GF-D8 (cell line): ENCODE measurements at places on chromosomes 7 and 10.

DNA sequence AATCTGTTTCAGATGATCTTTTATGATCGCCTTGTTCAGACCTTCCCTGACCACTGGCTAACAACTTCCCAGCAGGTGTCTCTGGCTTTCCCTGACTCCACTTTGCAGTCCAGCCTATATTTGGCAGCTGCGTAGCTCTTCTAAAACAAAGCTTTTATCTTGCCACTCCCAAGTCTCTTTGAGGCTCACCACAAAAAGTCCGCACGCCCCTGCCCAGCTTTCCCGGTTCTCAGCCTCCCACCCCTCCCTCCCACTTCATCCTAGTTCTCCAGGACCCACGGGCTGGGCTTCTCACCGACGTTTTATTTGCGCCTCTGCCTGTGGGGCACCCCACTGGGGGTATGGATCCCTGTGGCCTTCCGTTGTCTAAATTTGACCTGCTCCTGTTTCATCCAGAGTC is 58.9 kb upstream of the USP6NL start:
- no peak for DNase-seq

DNA sequence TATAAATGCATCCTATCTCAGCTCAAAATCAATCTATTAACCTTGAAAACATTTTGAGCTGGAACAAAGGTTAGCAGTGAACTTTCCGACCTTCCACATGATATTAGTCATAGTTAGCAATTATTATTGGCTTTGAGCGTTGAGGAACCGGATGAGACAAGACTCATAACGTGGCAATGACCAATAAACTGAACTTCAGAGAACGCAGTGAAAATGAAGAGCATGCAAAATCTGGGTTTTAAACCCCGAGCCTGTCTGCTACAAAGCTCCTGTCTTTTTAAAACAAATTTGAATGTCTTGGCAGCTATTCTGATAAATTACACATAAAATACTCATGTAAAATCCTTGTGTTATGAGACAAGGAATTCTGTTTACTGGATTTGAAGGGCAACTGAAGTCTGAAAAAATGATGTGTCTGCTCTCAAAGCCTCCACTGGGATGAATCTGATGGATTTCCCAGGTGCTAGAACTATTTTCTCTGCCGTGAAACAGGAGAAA is 74.7 kb upstream of the ITGB1 start:
- DNase-seq: no peak

DNA sequence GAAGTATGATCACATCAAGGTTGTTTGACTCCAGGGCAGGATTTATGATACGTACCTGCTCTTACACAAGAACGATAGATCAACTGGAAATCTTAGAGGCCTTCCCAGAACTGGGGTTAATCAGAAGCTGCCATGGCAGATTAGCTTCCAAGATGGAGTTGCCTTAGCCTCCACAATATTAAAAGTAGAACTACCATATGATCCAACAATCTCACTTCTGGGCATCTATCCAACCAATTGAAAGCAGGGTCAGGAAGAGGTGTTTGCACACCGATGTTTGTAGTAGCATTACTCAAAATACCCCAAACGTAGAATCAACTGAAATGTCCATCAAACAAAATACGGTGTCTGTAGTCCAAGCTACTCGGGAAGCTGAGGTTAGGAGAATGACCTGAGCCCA is 6.6 kb downstream of the PILRB start:
- DNase-seq: no peak

DNA sequence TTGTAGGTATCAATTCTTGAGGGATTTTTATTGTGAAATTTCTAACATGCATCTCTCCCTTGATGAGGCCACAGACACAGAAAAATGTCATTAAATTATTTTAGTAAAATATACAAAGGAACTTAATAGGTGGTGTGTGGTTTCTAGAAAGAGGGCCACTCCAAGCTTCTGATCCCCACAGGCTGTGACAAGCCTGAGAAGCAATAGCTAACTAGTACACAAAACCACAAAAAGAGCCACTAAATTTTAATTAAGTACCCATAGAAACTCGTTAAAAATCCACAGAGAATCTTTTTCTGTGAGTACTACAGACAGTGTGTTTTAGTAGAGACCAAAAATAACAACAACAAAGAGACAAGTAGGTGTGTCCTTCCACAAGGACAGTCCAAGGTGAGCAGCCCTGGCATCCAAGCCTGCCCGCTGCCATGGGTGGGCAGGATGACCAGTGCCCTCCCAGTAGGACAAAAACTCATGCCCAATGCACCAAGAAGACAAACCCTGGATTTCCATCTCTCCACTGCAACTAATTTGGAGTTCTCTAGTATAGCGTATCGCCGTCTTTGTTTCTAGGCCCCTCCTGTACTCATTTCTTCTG is 81.0 kb downstream of the RNF216 start:
- no peak for DNase-seq

- DNase-seq: no peak
These were observed 80.0 kb downstream of the PAX2 start for GRCh38 chr10:100825325-100825875.

- no peak for DNase-seq
These were observed 27.0 kb downstream of the DCLRE1C start for GRCh38 chr10:14926722-14927416.

GRCh38 chr7:154698726-154699291 is 304.1 kb downstream of the PAXIP1 start:
- DNase-seq: no peak

DNA sequence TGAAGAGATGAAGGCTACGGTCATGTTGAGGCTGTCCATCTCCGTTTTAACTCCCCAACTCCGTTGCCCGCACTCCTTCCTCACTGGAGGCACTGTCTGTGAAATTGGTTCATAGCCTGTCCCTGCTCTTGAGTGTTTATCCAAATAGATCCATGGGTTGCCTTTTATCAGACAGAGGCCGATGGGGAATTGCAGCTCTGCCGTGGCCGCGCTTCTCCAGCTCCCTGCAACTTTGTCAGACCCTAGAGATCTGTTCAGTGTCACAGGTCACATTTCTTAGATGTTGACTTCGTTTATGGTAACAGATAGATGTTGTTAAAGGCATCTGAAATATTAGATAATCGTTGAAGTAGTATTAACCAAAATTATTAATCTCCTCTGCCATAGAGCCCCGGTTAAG is 14.7 kb downstream of the PPP2R2D start:
- DNase-seq: no peak

DNA sequence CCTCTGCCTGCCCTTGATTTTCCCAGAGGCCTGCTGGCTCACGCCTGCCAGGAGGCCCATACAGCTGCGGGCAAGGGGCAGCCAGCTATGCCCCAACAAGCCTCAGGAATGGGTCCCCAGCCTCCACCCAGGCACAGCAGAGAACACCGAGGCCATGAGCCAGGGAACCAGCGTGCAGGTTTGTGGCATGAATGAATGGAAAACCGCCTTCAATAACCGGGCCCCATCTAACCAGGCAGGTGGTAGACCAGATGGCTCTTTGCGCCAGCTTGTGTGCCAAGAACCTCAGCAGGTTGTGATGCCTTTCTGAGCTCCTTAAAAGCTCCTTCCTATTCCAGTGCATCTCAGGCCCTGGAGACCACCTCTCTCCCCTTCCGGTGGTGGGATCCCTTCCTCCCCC is 50.2 kb downstream of the ELFN1 start:
- no peak for DNase-seq

- no peak for DNase-seq
These were observed 82.8 kb downstream of the CDK6 start for GRCh38 chr7:92753614-92754013.

GRCh38 chr7:63899691-63900393 is 98.8 kb upstream of the ZNF722 start:
- peak; percentile 4 for DNase-seq

GRCh38 chr7:51279391-51280023 is 37.1 kb downstream of the COBL start:
- DNase-seq: no peak

GRCh38 chr10:25604591-25604990 is 329.4 kb upstream of the MYO3A start:
- DNase-seq: no peak

GRCh38 chr10:86108696-86109095 is 257.9 kb downstream of the GRID1 start:
- DNase-seq: no peak

- no peak for DNase-seq
These were observed 626.5 kb upstream of the GALNT17 start for GRCh38 chr7:70505468-70505867.

- no peak for DNase-seq
These were observed 83.0 kb upstream of the INSYN2A start for GRCh38 chr10:127279334-127279774.

GRCh38 chr10:13189961-13190360 is 28.6 kb downstream of the MCM10 start:
- no peak for DNase-seq

DNA sequence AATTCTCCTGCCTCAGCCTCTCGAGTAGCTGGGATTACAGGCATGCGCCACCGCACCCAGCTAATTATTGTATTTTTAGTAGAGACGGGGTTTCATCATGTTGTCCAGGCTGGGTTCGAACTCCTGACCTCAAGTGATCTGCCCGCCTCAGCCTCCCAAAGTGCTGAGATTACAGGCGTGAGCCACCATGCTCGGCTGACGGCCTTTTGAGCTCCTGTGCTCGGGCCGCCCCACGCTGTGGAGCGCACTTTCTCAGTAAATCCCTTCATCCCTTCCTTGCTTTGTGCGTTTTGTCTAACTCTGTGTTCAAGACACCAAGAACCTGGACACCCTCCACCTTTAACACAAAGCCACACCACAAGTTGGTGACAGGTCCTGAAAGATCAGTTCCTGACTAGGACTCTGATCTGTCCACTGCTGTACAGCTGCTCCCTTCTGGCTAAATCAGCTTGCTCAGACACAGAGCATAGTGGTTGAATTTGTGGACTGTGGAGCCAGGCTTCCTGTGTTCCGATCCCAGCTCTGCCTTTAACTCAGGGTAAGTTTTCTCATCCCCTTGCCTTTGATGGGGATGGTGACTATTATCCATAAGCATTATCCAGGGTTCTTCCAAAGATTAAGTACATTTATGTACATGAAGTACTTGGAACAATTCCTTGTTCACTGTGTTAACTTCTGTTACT is 20.1 kb downstream of the CHST3 start:
- no peak for DNase-seq

DNA sequence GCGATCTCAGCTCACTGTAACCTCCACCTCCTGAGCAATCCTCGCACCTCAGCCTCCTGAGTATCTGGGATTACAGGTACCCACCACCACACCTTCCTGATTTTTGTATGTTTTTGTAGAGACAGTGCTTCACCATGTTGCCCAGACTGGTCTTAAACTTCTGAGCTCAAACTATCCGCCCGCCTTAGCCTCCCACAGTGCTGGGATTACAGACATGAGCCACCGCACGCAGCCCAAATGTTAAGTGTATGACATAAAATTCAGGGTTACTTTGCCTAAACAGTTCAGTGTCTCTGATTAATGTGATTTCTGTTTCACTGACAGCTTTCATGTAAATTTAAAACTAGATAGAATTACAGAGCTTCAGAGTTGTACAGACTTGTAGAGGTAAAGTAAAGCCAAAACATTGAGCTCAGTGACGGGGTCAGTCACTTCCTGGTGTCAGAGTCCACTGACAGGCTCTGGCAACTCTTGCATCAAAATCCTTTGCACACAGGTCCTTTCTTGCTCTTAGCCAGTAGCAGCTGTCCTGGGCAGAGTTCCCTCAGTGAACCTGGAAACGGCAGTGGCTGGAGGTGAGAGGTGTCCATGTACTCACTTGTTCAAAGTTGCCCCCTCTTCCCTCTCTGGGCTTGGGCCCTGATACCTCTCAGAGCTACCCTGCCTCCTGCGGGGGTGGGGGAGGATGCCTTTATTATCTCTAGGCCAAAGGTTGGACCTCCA is 33.7 kb downstream of the MGMT start:
- DNase-seq: no peak

DNA sequence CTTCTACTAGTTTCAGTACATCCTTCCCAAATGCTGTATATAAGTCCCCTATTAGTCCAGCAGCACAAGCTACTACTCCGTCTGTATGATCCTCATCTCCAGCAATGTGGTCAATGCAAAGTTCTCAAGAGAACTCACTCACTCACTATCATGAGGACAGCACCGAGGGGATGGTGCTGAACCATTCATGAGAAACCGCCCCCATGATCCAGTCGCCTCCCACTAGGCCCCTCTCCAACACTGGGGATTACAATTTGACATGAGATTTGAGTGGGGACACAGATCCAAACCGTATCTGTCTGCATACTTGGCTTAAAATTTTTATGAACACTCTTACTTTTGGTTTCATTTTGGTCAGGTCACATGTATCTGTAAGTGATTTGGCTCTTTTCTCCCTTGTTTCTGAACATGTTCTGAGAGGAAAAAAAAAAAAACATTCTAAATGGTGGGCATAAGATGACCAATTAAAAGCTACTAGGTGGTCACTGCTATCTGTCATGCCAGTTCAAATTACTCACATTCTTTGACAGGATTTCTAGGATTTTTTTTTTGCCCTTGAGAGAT is 60.1 kb downstream of the ZNF783 start:
- no peak for DNase-seq

GRCh38 chr10:31921031-31921430 is 7.6 kb downstream of the ARHGAP12 start:
- no peak for DNase-seq

GRCh38 chr7:158013085-158013668 is 574.4 kb downstream of the PTPRN2 start:
- DNase-seq: no peak

DNA sequence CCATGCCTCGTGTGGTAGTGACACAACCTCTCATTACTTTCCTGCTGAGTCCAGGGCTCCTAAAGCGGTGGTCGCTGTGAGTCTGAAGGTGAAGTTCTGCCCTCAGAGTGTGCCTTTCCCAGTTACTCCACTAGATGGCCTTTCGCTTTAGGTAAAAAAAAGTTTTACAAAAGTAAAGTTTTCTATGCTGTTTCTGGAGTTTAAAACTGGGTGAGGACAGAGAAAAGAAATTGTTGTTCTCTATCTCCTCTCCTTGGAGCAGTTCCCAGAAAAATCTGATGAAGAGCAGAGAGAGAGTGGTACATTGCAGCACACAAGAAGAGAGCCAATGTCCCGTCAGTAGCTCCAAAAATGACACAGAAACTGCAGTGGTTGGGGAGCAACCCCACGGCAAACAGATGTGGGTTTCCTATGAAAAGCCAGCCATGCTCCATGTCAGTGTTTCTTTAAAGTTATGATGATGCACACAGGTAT is 257.1 kb downstream of the GLI3 start:
- no peak for DNase-seq

- DNase-seq: no peak
These were observed 302.2 kb upstream of the ZMIZ1 start for GRCh38 chr10:78766603-78767002.

GRCh38 chr7:15778191-15778590 is 91.7 kb upstream of the MEOX2 start:
- no peak for DNase-seq

GRCh38 chr10:120422457-120422856 is 34.6 kb upstream of the PLPP4 start:
- DNase-seq: no peak

- DNase-seq: no peak
These were observed 25.1 kb downstream of the CASP7 start for GRCh38 chr10:113704637-113705343.

DNA sequence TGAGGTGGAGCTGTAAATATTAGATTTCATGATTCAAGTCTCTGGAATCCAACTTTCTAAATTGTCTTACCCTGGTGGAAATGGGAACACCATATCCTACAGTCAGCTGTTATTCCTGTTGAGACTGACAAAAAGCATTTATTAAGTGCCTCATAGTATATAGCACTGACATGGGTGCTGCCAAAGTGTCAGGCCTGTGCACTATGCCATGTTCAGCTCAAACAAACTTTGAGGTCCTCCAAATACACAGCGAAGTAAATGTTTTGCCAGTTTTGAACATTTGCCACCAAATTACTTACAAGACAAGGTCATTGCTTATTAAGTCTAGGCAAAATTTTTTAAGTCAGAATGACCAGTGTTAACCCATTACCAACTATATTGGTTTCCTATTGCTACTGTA is 162.9 kb upstream of the SLC25A13 start:
- no peak for DNase-seq
